ENCODE measurements at places on chromosomes 11 and 22. TPM values are rescaled to one million over a fixed set of nuclear protein-coding genes. Genes with fewer than 3 reads are reported as not detected.

- DNase-seq, result no peak
These were observed 86.0 kb upstream of the IZUMO1R start for GRCh38 chr11:94218372-94218771.

DNA sequence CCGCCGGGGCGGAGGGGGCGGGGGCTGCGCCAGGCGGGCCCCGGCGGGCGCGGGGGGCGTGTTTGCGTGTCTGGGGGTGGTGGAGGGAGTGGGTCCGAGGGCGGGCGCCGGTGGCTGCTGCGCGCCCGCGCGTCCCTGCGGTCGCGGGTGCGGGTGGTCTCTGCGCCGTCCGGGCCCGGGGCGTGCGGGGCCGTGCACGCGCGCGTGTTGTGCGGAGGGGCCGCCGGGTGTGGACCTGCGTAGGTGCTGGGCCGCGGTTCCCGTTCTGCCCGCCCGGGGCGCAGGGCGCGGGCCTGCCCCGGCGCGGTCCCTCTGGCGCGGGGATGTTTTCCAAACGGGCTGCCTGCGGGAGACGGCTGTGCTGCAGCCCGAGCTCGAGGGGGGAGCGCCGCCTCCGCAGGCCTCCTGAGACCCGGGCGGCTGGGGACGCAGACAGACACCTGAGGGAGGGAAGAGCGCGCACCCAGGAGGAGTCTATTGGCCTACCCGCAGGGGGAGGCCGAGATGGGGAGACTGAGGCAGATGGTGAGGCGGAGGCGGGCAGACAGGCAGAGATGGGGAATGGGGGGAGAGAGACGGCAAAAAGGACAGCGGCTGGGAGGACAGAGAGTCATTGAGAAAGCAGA is 442 bp downstream of the PELI3 start:
- peak; percentile 14 for DNase-seq

DNA sequence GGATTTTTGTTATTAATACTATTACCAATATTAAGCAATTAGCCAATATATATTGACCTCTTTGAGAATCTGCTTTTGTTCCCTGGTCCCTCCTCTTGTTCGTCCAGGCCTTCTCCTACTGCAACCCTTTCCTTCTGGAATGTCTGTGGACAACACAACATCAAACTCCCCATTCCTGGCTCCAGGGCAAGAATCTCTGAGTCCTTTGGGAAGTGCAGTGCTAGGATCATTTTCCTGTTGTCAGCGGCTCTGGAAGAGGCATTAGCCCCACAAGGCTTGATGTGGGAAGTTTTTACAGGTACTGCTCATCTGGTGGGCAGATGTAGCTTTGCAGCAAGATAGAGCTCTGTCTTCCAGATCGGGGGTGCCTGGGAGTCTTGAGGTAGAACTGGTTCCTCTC is 74.3 kb downstream of the RPUSD4 start:
- no peak for DNase-seq

- DNase-seq, result no peak
These were observed 14.0 kb downstream of the PANX1 start for GRCh38 chr11:94142308-94143281.

DNA sequence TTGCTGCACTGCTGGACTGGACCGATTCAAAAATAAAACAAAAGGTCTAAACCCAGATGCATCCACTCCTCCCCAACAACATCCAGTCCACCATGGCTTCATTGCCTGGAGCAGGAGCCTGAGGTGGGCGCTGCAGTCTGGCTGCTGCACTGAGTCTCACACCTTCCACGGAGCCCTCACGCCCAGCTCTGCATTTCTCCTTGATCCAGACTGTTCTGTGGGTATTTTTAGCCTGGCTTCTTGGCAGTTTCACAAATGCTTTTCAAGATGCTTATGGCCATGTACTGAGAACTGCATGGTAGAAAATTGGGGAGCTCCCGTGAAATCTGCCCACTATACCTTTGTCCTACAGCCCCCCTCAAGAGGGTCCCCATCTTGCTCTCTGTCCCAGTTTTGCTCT is 53.3 kb upstream of the JAM3 start:
- no peak for DNase-seq

DNA sequence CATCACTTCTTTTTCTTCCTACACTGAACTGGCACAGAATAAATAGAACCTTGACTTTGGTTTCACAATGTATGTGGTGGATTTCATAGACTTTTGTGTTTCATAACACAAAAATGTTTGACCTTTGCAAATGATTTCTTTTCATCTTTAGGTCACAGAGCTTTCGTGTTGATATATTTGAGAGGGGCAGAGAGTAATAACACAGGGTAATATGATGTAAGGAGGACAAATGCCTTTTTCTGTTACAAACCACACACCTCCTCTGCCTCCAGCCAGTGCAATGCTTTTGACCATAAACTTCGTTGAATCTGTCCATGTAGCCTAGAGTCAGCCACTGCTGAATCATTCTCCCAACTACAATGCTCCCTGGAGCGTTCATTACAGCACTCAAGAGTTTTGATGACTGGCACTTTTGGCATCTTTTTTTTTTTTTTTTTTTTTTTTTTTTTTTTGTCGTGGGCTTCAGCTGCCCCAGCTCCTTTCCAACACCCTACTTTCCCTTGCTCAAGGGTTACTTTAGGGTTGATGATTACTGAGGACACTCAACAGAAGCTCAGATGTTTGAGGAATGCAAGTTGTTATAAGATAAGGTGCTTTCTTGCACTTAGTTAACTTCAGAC is 11.4 kb upstream of the CAT start:
- no peak for DNase-seq

DNA sequence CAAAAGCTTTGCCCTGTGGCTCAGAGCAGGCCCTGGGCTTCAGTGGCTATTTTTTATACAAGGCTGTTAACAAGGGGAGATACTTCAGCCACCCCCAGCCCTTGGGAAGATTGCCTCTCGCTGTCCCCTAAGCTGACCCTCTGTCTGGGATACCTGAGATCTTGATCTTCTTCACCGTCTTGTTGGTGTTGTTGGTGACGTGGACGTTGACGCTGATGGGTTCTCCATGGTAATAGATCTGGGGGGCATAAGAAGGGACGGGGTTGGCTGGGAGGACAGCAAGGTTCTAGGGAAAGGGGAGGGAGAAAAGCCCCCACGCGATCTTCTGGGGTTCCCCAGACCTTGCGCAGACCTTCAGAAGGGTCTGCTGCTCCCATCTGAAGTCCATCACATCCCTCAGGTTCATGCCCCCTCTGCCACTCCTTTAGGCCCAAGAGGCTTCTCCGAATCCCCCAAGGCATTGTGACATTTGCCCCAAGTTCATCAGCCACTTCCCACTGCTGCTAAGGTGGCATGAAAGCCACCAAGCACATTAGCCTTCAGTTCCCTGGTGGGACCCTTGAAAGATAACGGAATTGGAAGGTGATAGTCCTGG is 36.7 kb downstream of the TPBGL start:
- no peak for DNase-seq

GRCh38 chr11:61054927-61055562 is 47.2 kb upstream of the CD5 start:
- no peak for DNase-seq

DNA sequence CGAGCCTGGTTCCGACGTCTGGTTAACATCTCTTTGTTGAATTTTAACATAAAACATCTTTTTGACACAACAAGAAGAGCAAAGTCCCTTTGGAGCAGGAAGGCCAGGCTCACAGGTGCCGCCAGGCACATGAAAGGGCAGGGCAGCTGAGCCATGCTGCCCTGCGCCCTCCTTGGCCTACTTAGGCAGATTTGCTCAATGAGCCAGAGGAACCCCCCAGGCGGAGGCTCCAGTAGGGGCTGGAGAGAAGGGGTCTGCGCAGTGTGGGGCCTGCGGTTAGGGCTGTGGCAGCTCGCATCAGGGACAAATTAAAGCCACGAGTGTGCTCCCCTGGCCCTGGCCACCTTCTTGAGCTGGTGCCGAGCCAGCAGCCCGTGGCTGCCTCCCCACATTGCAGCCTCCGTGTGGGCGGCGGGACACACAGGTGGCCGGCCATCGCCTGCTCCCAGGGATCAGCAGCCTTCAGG is 9.9 kb upstream of the SLC22A12 start:
- DNase-seq, result no peak

GRCh38 chr11:33309118-33309517 is 51.9 kb downstream of the HIPK3 start:
- DNase-seq, result no peak

- DNase-seq, result no peak
These were observed 75.3 kb downstream of the ARFGAP2 start for GRCh38 chr11:47101406-47101805.

GRCh38 chr11:90593099-90593498 is 370.2 kb upstream of the CHORDC1 start:
- DNase-seq, result no peak

- DNase-seq, result no peak
These were observed 14.6 kb downstream of the DKK3 start for GRCh38 chr11:11993839-11994238.

GRCh38 chr11:30990625-30991296 is 378.8 kb downstream of the DCDC1 start:
- no peak for DNase-seq

- DNase-seq, result no peak
These were observed 4.9 kb upstream of the WNT11 start for GRCh38 chr11:76210931-76211851.

- DNase-seq, result no peak
These were observed 1068.3 kb downstream of the OPCML start for GRCh38 chr11:132464003-132464342.

- DNase-seq, result no peak
These were observed 406.0 kb downstream of the CTTN start for GRCh38 chr11:70804139-70804837.

- peak; percentile 65 for DNase-seq
These were observed 174.5 kb upstream of the NTM start for GRCh38 chr11:131195661-131196517.

DNA sequence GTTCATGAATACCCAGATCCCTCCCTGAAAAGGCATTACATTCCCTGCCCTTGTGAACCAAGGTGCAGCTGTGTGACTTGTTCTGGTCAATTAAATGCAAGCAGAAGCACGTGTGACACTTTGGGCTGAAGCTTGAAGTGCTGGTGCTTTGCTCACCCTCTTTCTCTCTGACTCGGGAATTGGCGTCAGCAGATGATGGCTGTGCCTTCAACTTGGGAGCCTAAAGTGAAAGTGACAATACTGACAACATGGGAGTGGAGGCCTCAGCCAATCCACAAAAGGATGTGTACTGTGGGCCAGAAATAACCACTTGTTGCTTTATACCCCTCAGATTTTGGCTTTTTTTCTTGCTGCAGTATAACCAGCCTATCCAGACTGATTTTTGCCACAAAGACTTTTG is 148.3 kb upstream of the THY1 start:
- no peak for DNase-seq

- no peak for DNase-seq
These were observed 55.6 kb upstream of the LYVE1 start for GRCh38 chr11:10623797-10624761.

DNA sequence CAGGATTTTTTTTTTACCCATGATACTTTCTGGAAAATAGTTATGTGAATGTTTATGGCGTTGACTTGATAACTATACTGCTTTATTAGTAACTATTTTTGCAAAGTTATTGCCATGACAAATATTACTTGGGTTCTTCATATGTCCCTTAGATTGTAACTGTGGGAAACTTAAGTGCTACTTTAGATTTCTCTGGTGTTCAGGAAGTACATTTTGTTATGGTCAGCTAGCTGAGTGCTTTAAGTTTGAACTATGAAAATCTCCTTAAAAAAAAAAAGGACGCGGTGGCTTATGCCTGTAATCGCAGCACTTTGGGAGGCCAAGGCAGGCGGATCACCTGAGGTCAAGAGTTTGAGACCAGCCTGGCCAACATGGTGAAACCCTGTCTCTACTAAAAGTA is 42.8 kb downstream of the CSTPP1 start:
- DNase-seq, result no peak

DNA sequence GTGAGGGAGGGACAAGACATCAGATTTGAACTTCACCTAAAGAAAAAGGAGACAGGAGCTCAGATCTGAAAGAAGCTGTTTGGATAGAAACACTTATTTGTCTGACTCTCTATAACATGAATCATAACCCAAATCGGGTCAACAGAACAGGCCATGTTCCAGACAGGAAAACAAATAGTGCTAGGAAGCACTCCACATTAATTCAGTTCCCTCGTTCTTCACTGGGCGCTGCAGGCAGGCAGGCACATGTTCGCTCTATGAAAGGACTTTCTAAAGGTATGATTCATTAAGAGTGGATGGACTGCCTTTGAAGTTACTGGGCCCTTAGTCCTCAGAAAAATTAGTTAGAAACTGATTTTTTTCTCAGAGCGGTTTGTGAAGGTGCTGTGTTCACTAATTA is 137.5 kb upstream of the TRPC6 start:
- DNase-seq, result no peak

DNA sequence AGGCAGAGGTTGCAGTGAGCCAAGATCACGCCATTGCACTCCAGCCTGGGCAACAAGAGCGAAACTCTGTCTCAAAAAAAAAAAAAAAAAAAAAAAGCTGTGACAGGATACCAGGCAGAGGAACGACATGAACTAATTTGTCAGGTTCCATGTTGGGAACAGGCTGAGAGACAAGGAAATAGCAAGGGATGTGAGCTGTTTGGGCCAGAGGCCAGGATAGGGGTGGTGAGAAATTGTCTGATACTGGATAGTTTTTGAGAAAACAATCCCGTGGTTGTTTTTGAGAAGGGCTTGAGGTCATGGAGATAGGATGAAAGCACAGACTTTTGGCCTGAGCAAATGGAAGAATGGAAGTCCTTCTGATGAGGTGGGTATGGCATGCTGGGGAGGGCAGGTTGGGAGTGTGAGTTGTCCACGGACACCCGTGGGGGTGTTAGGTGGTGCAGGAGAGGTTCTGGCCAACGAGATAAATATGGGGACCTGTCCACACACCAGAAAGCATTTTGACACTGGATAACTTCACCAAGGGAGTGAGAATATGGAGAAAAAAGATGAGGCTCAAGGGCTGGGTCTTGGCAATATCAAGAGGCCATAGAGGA is 13.7 kb downstream of the PIWIL3 start:
- DNase-seq, result no peak

GRCh38 chr11:13920756-13921155 is 41.8 kb upstream of the SPON1 start:
- no peak for DNase-seq

GRCh38 chr11:122463530-122463929 is 192.0 kb upstream of the UBASH3B start:
- DNase-seq, result no peak

GRCh38 chr11:74739546-74740270 is 8.5 kb upstream of the CHRDL2 start:
- DNase-seq, result peak; percentile 46

GRCh38 chr11:73507086-73507485 is 90.8 kb downstream of the FAM168A start:
- no peak for DNase-seq

Gene ZNF214
- total RNA-seq, result 4.1 TPM

Gene MMP13
- not detected for total RNA-seq

Gene MS4A4A
- 28.9 TPM for total RNA-seq

Gene OR5P2
- not detected for total RNA-seq

Gene SDHD
- total RNA-seq, result 147 TPM

Gene SAA4
- total RNA-seq, result 0.40 TPM

Gene ATM
- total RNA-seq, result 68.1 TPM

Gene NRXN2
- 8.1 TPM for total RNA-seq

Gene SMC1B
- total RNA-seq, result not detected

Gene RASSF10
- 15.9 TPM for total RNA-seq

Gene NLRP6
- total RNA-seq, result 0.69 TPM

Gene OR52A1
- not detected for total RNA-seq

Gene APOBEC3B
- total RNA-seq, result 1.8 TPM

Gene SLC6A5
- not detected for total RNA-seq

Gene RFPL2
- 0.14 TPM for total RNA-seq

Gene ARSA
- total RNA-seq, result 113 TPM

Gene SYT9
- total RNA-seq, result 2.1 TPM

All from mucosa of gallbladder (tissue), 1 donor.